HuH-7 (cell line): ENCODE measurements at places on chromosomes 6 and 20.

GRCh38 chr6:157840776-157841175, 17.7 kb downstream of the SNX9 start:
- DNase-seq: no peak

- no peak for DNase-seq
Measured at GRCh38 chr6:7155871-7156579, 48.3 kb downstream of the RREB1 start.

DNA sequence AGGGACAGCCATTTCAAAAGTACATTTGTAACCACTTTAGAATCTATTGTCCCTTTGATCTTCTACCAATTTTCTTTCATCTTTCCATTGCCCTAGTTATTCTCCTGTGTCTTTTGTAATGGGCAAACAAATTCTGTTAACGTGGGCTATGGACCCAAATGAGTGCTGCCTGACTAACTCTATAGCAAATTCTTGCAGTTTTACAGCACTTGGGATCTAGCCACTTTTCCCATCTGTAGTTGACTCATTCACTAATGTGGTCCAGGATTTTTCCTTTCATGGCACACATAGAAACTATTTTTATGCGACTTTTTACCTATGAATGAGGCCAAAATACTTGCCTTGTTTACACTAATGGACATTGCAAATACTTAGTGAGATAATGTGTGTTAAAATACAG, 52.0 kb downstream of the GRIK2 start:
- DNase-seq: no peak

- no peak for DNase-seq
Measured at GRCh38 chr20:10951216-10951615, 277.4 kb upstream of the JAG1 start.

GRCh38 chr20:14631011-14631410, 293.6 kb upstream of the FLRT3 start:
- no peak for DNase-seq

GRCh38 chr20:38635721-38636288, 34.2 kb downstream of the ARHGAP40 start:
- no peak for DNase-seq

- DNase-seq: no peak
Measured at GRCh38 chr20:41424546-41424945, 57.9 kb upstream of the EMILIN3 start.

DNA sequence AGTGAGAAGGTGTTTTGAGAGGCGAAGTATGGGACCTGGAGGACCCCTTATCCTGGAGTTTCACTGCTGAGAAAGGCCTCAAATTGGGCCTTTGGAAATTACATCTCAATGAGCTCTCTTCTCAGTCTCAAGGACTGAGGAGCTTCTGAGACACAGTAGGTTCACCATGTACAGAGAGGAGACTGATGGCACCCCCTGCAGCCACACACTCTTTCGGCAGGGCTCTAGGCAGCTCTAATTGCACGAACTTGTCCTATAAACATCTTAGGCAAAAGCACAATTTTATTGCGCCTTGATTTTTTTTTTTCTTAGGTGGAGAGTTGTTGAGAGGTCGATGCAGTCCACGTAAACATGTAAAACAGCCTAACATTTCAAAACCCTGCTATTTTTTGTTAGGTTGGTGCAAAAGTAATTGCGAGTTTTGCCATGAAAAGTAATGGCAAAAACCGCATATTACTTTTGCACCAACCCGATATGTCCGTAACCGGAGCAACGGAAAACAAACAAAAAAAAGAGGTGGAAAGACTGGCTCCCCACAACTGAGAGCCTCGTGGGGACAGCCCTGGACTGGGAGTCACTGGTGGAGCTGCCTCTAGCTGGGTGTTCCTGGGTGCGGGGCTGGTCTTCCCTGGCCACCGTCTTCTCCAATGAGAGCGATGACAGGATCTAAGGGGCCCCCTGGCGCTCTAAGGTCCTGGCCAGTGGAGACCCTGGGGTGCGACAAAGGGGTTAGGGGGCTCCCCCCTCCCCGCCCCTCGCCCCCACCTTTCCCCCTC, 84.0 kb upstream of the EYA2 start:
- no peak for DNase-seq

DNA sequence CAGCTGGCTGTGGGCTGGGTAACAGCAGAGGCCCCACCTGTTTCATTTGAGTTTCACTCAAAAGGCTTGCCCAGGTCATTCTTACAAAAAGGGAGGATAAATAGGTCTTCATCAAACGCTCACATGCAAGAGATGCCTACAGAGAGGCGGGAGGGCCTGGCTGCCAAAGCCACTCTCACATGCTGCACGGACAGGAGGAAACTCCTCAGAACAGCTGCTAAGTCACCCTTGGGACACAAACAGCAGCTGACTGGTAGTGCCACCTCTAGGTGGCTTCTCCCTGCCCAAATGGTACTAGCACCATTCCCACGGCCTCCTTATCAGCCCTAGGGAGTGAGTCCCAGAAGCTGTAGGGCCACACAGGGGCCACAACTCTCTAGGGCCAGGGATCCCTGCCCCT, 23.8 kb downstream of the SLC22A23 start:
- no peak for DNase-seq

GRCh38 chr20:54254596-54254995, 46.7 kb downstream of the PFDN4 start:
- no peak for DNase-seq

DNA sequence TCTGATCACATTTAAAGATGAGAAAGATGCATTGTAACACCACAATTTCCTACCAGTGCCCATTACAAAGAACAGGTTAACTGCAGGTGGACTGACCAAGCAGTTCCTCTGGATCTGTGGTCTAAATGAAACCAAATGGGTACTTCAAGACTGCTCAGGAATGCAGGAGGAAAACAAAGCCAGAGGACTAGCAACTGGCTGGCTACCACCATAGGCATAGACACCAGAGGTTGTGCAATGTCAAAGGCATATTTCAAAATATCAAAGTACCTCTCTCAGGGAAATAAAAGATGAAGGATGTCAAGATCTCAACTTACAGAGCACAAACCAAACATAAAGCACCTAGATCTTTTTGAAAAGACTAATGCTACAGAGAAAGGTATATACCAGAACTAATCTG, 65.5 kb downstream of the GMDS start:
- peak; percentile 22 for DNase-seq
